Esophagus muscularis mucosa (tissue), 4 donors: ENCODE measurements at places on chromosomes 2 and 18. TPM values are rescaled to one million over a fixed set of nuclear protein-coding genes. Genes with fewer than 3 reads are reported as not detected.

DNA sequence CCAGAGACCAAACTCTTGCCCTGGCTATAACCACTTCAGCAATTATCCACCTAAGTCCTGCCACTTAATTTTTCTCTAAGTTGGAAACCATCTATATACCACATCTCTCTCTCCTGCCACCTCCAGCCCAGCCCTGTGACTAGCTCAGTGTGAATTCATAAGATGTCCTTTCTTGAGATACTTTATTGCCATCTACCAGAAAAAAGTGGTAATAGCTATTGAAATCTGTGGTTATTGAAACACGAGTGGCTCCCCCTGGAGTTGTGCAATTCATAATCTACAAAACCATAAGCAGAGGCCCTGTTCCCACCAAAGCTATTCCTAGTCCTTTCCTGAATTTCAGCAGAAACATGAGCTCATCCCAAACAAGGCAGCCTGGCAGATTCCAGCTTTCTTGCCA, 324.0 kb downstream of the TXNL1 start:
- H3K27me3 ChIP-seq = no peaks in the 10 kb centered on the region
- no peak overlapping the region for H3K4me3 ChIP-seq

DNA sequence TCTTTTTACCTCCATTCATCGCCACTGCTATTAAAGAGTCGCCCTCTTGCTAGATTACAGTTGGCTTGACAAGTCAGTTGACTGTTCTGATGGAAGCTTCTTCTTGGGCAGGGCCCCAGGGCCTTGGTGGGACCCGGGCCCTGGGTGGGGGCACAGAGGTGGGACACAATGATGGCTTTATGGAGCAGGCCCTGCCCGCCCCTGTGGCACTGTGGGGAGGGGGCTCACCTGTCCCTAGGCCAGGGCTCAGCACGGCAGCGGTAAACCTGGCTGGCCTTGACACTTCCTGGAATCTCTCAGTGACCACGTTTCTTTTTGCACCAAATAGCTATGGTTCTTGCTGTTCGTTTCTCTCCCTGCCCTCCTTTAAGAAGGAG, 4.9 kb upstream of the HS6ST1 start:
- peak; percentile 83 for DNase-seq
- H3K27me3 ChIP-seq = no peaks in the 10 kb centered on the region
- H3K27ac ChIP-seq = peak overlapping the region; percentile 79
- no peaks in the 10 kb centered on the region for H3K36me3 ChIP-seq

Gene GPR17
- total RNA-seq = not detected

DNA sequence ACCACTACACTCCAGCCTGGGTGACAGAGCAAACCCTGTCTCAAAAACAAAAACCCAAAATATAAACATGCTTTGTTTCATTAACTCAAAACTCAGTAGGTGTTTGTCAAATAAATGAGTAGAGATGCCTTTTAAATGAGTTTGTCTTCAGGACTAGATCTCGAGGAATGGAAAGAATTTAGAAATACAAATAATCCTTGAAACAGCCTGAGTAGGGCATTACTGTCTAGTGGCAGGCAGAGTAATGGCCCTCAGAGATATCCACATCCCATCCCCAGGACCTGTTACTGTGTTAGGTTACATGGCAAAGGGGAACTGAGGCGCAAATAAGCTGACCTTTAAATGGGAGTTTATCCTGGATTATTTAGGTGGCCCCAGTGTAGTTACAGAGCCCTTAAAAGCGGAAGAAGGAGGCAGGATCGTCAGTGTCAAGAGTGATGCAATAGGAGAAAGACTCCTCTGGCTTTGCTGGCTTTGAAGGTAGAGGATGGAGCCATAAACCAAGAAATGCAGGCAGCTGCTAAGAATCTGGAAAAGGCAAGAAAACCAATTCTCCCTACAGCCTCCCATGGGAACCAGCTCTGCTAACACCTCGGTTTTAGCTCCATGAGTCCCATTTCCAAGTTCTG, 63.0 kb downstream of the CABLES1 start:
- H3K4me3 ChIP-seq = no peak overlapping the region
- no peak overlapping the region for H3K27ac ChIP-seq
- no peaks in the 10 kb centered on the region for H3K36me3 ChIP-seq
- no peaks in the 10 kb centered on the region for H3K27me3 ChIP-seq
- DNase-seq = no peak

GRCh38 chr2:201949927-201950246, 83.8 kb upstream of the FZD7 start:
- H3K4me1 ChIP-seq = peaks cover 10% of the 10 kb centered on the region
- H3K36me3 ChIP-seq = no peaks in the 10 kb centered on the region
- H3K27ac ChIP-seq = no peak overlapping the region

- DNase-seq = no peak
- H3K27ac ChIP-seq = no peak overlapping the region
- H3K4me1 ChIP-seq = no peaks in the 10 kb centered on the region
- no peak overlapping the region for H3K4me3 ChIP-seq
- no peaks in the 10 kb centered on the region for H3K27me3 ChIP-seq
Observed at GRCh38 chr18:72206814-72207213, 337.3 kb downstream of the CBLN2 start.
